Glomerular endothelial cell (primary cell): ENCODE measurements at places on chromosomes 2 and 18. TPM values are rescaled to one million over a fixed set of nuclear protein-coding genes. Genes with fewer than 3 reads are reported as not detected.

Gene STPG4
- total RNA-seq, result not detected in 2 replicates

Gene MYCN
- 1.8 and 6.5 TPM in 2 replicates for total RNA-seq

Gene EVX2
- total RNA-seq, result not detected in 2 replicates

- DNase-seq, result no peak
Observed at GRCh38 chr2:136025057-136025973, 39.9 kb upstream of the DARS1 start.

DNA sequence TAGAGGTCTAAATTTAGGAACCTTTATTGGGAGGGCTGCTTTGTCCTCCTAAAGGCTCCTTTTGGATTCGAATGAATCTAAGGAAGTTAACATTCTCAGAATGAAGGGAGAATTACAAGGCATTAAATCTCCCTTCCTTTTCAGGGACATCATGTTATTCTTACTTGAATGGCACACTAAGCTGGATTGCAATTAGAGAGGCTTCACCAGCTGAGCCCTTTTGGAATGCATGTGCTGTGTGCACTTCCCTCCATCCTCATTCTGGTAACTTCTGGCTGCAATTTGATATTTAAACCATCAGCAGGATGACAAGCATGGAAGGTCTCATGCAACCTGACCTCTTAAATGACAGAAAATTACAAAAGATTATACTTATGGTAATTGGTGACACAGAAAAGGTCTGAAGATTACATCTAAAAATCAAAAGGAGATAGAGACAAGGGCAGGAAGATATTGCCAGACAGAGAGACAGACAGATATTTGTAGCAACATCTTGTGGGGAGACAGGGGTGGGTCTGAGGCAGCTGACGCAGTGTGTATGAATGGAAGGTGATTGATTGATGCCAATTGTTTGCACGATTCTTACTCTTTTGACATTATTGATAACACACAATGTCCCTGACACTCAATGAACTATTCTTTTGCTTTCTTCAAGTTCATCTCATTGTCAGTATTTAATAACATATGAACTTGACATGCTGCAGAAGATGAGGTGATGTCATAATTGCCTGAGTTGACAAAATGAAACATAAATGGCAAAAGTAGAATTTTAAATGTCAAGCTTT lies 570.8 kb upstream of the GYPC start:
- no peak for DNase-seq

- no peak for DNase-seq
Observed at GRCh38 chr2:74619651-74620297, 28.4 kb downstream of the M1AP start.

DNA sequence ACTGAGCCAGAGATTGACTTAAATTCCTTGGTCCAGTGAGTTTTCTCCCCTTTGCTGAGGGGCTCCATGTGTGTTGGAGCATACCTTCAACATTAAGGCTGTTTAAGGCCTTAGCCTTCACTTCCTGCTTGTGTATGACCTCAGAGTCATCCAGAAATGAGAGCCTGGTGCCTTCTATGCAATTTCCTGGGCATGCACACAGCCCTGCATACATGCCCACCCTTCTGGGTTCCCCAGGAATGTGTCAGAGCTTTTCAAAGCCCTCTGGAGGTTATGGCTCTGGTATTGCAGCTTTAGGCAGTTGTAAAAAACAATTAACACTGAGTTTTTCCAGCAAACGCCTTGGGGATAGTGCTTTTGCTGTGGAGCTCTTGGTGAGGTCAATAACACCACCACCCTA lies 16.7 kb downstream of the IL1R1 start:
- DNase-seq, result no peak

- DNase-seq, result no peak
Observed at GRCh38 chr2:7697052-7697451, 779.8 kb downstream of the RNF144A start.

DNA sequence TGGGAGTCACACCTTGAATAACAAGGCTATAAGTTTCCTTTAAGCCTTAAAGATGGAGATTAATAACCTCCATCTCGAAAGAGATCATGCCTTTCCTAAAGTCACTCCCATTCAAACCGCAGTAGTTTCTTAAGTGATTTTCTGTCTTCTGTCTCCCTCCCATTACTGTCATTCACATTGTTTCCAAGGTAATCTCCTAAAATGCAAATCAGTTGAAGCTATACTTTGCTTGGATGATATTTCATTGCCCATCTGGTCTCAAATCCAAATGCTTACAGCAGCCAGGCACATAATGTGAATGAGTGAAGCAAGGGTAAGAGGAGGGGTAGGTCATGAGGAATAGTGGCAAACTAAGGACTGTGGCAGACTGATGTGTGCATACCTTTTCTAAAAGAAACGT lies 116.4 kb downstream of the CCDC141 start:
- no peak for DNase-seq

DNA sequence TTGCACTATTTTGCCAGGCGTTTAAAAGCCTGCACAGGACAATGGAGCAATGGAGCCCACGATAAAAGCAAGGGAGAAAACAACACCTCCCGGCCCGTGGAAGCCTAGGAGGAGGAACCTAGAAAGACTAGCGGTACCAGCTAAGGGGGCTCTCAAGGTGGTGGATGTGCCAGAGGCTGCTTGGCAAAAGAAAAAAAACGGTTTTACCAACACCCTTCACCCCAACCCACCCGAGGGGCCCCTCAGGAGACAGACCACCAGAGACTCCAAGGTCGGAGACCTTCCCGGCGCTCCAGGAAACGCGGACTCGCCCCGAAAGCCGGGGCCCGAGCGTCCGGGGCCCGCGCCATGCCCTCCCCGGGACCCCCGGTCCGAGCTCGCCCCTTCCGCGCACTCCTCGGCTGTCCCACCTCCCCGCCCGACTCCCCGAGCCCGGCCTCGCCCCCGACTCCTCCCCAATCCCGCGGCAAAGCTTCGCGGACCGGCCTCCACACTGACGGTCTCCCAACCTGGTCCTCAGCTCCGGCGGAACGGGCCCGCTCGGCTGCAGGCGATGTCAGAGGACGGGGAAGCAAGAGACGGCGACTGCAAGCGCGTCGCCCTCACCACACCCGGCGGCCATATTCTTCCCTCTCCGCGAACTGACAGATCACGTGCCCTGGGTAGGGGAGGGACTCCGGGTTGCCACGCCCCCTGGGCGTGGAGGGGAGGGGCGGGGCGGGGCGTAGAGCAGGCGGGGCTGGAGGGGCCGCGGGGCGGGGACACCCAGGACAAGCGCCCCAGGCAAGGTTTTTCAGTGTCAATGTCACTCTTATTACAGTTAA lies at the start of gene KIDINS220:
Gene KIDINS220 (minus strand): TSS at position 643 of the 824 bp plus-strand sequence. CDS start 10,520 bp downstream, outside the sequence.
- DNase-seq, result peak; percentile 10

- no peak for DNase-seq
Observed at GRCh38 chr2:18987592-18988073, 370.8 kb downstream of the OSR1 start.
